ENCODE measurements at places on chromosomes 2 and 18.

DNA sequence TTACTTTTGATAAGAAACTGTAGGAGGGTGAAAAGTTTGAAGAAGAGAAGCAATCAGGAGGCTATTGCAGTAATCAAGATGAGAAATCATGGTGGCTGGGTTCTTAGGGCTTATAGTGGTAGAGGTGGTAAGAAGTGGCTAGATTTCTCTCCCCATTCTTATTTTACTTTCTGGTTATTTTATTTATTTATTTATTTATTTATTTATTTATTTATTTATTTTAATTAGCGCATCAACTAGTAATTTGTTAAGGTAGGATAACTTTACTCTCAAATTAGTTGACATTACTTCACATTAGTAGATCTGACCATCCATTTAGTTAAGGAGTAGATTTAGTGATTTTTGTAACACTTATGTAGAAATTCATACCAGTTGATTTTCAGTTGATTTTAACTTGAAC, 77.4 kb downstream of the PIK3C3 start:
- no peak for DNase-seq

GRCh38 chr2:12270876-12271588, 445.7 kb upstream of the TRIB2 start:
- no peak for DNase-seq

DNA sequence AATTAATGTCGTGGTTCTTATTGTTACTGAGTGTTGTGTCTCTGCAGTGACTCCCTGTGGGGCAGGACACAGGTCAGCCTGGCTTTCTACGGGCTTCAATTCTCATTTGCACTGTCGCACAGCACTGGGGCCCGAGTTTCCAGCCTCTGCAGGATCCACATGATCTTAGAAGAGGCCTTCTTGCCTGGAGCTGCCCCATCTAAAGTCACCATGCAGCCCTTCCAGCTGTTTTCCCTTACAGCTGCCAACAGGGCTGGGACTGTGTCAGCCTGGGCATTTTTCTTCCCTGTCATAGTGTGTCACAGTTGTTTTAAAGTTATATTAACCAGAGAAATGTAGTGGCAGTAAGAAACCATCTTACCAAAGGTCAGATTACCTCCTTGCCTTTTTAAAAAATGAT, 27.0 kb downstream of the FHL2 start:
- DNase-seq, result no peak

DNA sequence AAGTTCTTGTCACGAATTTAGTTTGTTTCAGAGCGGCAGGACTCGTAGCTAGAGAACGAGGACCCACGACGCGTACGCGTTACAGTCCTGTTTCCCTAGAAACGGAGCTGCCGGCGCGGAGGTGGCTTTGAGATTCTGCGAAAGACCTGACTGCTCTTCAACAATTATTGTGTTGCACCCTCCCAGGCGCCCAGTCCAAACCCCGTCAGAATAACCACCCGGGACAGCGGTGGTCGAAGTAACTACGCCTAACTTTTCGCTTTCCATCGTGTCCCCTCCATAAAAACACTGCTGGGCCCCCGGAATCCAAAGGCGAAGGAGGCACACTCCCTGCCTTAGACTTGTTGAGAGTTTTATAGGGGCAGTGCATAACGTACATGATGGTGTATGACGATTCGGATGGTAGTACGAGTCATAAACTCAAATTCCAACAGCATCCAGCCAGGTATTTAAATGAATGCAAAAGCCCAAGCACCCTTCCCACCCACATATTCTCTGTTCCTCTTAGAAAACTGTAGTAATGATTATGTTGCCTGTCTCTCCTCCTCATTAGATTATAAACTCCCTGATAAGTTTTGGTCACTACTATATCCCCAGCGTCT, 651 bp upstream of the STAM2 start:
- DNase-seq, result no peak

Data from HEK293T (cell line).